ENCODE measurements at places on chromosomes 3 and 15.
A peak's percentile ranks its signal among the peaks of the same experiment; 100 is the strongest.

DNA sequence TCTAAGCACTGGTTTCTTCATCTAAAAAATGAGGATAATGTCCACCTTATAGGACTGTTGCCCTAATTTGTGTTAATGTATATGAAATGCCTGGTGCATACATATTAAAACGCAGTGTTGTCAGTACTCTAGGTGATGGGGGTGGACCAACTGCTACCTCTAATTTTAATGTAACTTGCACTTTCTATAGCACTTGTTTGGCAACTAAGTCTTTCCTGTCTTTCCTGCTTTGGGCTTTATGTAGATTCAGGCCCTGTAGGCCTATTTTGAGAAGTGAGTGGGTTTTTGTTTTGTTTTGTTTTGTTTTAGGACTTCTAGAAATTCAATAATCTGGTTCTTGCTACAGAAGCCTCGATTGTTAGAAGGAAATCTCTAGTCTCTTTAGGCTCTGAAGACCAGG lies 21.2 kb downstream of the SLC7A14 start:
- no peak for DNase-seq

- DNase-seq, result no peak
Observed at GRCh38 chr3:31937225-31937624, 43.8 kb downstream of the OSBPL10 start.

GRCh38 chr3:141524988-141525387 lies 38.2 kb downstream of the RASA2 start:
- DNase-seq, result no peak

- no peak for DNase-seq
Observed at GRCh38 chr3:128252083-128252482, 98.8 kb downstream of the EEFSEC start.

- DNase-seq, result no peak
Observed at GRCh38 chr15:100115066-100115710, 226.6 kb downstream of the ADAMTS17 start.

- peak; percentile 80 for DNase-seq
Observed at GRCh38 chr3:115790759-115791158, 167.4 kb downstream of the GAP43 start.

- DNase-seq, result peak; percentile 59
Observed at GRCh38 chr3:112056451-112056929, 22.0 kb downstream of the TMPRSS7 start.
